Dermis microvascular lymphatic vessel endothelial cell (primary cell): ENCODE measurements at places on chromosomes 5 and 9. TPM values are rescaled to one million over a fixed set of nuclear protein-coding genes. Genes with fewer than 3 reads are reported as not detected.

Gene MYOZ3
- total RNA-seq = 0.13 and 0.25 TPM in 2 replicates

- peak; percentile 82 for DNase-seq
These were observed at the start of gene TOR4A for GRCh38 chr9:137277329-137278041. Gene TOR4A (plus strand): TSS chr9:137277726. CDS start chr9:137278690, 964 bp downstream.

- no peak for DNase-seq
These were observed 170.1 kb downstream of the ADAMTS12 start for GRCh38 chr5:33721491-33722200.

DNA sequence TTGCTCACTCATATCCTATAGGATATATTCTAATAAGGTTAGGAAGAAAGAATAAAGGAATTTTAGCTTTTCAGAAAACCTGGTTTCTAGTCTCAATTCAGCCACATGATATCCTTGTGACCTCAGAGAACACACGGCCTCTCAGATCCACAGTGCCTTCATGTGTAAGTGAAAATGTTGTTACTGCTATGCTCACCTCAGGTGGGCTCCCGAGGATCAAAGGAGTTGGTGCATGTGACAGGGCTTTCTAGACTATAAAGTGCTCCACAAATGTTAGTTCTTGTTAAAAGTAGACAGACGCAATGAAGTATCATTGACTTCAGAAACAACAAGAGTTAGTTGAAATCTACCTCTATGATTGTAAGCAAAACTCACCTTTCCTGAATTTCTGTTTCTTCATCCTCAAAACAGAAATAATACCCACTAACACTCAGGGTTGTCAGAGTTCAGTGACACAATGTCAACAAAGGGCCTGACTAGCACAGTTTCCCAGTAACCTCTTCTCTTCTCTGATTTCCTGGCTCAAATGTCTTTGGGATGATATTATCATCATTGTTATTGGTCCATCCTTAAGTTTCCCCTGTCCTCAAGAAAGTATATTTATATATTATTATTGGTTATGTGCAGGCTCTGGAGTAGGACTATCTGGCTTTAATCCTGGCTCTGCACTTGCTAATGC lies 36.0 kb upstream of the MAN2A1 start:
- no peak for DNase-seq

DNA sequence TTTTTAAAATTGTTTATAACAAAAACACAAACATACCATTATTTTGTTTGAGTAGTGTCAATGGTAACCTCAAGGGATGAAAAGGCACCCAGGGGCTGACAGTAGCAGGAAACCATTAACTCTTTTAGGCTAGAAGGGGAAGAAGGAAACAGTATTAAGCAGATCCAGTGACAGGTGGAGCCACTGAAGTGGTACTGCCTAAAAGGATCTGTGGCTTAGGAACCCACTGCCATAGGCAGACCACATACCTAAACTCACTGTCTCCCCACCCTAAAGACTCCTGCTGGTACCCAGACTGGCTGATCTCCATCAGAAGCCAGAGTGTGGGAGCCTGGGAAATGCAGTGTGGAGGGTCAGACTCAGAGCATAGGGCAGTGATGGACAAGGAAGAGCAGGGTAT lies 13.5 kb downstream of the RLN1 start:
- DNase-seq = no peak

GRCh38 chr9:89740722-89741121 lies 135.9 kb downstream of the GADD45G start:
- no peak for DNase-seq

DNA sequence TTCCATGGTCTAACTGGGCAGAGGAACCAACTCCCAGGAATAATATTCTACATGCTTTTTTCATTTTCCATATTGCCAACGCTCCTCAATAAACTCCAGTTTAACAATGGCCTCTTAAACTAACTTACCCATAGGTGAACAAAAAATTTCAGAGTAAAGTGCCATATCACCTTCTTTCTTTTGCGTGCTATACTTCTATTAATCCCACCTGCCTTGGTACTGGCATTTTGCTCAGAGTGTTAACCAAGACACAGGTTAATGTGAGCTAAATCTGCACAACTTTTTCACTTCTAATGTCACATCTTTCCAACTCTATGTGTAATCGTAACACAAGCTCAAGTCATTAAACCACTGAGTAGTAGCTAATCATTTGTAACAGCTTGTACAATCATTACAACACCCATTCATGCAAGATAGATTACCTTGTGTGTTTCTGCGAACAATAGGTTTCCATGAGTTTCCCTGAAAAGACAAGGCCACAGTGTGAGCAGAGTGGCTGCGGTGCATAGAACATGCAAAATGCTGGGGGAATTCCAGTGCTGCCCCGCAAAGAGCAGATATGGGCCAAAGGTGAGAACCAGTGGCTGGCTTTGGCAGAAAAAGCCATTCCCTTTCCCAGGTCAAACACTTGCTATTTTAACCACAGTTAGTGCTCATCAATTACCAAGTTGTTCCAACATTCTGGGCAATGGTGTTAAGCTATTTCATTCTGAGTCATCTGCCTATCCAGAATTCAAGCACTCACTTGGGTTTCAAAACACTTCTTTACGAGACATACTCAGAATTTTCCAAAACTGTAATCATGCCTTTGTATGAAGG lies 42.8 kb downstream of the TIMD4 start:
- no peak for DNase-seq

- peak; percentile 30 for DNase-seq
These were observed 25.7 kb upstream of the RFK start for GRCh38 chr9:76419782-76420380.

DNA sequence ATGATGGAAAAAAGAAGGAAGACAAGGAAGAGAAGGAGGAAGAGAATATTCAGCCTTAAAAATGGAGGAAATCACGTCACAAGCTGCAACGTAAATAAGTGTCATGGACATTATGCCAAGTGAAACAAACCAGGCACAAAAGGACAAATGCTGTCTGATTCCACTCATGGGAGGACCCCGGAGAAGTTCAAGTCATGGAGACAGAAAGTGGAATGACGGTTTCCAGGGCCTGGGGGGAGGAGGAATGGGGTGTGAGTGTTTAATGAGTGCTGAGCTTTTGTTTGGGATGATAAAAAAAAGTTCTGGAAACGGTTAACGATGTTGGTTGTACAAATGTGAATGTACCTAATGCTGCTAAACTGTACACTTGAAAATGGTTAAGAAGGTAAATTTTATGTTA lies 439.5 kb downstream of the GADD45G start:
- peak; percentile 1 for DNase-seq

DNA sequence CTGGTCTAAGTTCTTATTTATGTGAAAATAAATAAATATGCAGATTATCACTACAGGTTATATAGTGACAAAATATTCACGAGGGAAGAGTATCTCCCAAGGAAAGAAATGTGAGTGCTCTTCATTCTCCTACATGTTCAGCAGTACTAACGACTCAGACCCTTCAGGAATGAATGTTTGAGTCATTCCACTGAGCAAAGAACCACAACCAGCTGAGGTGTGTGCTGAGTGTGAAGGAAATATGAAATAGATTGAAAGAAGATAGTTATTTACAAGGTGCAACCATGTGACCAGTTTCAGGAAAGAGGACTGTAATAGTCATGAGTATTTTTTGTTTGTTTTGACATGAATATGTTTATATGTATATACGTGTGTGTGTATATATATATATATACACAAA lies 228.7 kb downstream of the TUSC1 start:
- no peak for DNase-seq

Gene BHMT2
- 3.1 and 6.2 TPM in 2 replicates for total RNA-seq

DNA sequence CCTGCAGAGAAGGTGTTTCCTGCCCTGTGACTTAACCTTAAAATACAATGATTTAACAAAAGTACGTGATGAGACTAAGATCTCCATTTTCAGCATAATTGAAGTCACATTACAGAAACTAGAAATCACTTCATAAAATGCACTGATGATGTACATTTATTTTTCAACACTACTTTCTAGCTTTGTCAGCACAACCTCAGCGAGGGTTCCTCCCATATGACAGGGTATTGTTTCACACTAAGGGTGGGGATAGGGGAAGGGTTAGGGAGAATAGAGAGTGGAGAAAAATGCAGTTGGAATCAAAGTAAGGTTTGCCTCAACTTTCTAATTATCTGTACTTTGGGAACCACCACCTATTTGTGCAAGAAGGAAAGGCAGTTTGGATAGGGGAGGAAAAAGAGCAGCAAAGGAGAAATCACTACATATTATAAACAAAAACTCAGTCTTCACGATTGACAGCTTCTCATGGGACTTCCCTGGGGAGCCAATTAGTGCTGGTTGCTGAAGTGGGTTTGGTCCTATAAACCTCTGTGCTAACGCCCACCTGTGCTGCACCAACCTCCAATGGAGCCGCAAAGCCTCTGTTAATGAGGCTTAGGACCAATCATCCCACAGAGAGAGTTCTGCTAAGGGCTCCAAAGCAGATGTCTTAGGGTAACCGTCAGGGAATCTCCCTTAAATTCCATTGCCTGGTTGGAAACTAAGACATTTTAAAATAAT lies 369.2 kb upstream of the PDE4D start:
- DNase-seq = no peak

GRCh38 chr9:35519692-35520363 lies 29.9 kb downstream of the RUSC2 start:
- no peak for DNase-seq

DNA sequence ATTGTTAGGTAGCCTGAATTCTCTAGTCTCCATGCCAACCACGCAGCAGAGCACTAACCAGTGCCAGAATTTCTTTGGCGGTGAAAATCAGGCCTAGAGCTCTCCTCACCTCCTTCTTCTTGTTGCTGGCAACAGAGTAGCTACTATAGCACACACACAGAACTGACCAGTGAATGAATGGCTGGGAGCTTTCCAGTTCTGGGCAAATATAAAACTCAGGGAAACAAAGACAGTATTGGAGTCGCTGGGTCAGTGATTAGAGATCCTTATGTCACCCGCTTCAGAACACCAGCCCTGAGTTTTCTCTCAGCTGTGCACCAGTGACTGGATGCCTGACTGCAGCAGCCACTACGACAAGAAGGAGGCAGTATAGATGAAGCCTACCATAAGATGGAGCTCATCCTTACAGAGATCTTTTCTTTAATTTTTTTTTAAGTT lies 26.9 kb upstream of the FEM1C start:
- DNase-seq = no peak

GRCh38 chr5:135162661-135163265 lies 128.7 kb upstream of the PITX1 start:
- DNase-seq = no peak

Gene ARSI
- total RNA-seq = under 0.01 TPM in 1 of 2 replicates, not detected in the other

DNA sequence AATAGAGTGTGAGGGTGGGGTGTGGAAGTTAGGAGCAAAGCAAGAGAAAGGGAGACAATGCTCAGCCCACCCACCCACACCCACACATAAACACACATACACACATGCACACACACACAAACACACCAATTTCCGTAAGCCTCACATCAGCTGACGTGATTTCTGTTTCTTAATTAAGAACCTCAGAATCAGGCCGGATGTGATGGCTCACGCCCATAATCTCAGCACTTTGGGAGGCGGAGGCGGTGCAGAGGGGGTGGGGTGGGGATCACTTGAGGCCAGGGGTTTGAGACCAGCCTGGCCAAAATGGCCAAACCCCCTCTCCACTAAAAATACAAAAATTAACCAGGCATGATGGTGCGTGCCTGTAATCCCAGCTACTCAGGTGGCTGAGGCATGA lies 26.4 kb upstream of the PIK3R1 start:
- DNase-seq = no peak

Gene RAB3C
- under 0.01 and 0.38 TPM in 2 replicates for total RNA-seq

DNA sequence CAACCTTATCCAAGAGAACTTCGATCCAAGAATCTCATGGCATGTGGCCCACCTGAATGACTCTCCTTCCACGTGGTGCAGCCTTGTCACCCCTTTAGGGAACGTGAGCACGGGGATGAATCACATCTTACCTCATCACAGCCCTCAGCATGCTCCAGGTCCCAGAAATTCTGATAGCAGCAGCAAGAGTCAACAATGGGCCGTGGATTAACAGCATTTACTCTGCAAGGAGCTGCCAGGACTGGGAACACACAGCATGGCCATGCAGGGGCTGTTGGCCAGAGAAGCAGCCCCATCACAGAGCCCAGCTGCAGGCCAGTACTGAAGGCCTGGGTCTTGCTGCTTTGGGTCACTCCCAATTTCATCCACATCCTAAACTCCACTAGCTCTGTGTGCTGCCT lies 150.4 kb downstream of the C5orf15 start:
- no peak for DNase-seq

- DNase-seq = no peak
These were observed 302.5 kb downstream of the MLLT3 start for GRCh38 chr9:20319641-20320337.

Gene NFIB
- 116 and 147 TPM in 2 replicates for total RNA-seq

DNA sequence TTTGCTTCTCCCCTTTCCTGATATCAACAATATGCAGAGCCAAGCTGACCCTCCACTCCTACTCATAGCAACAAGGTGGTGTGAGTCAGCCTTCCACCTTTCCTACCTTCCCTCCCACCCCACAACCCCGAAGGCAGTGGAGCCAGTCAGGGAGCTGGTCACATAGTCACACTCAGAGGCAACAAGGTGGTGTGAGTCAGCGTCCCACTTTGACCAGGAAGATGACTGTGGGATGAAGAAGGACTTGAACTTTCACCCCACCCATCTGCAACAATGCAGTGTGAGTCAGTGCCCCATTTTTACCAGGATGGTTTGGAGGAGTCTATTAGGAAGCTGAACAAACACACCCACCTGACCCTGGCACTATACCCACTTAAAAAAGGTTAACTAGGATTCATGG lies 30.1 kb upstream of the ZNF782 start:
- DNase-seq = no peak

Gene PDCD1LG2
- total RNA-seq = 0.51 and 0.77 TPM in 2 replicates

Gene SURF2
- total RNA-seq = 9.6 and 15.3 TPM in 2 replicates

- DNase-seq = peak; percentile 89
These were observed at the start of gene KCNN2 for GRCh38 chr5:114361724-114362196. Gene KCNN2 (plus strand): TSS chr5:114362070. CDS start chr5:114362140, 70 bp downstream.

GRCh38 chr5:77847814-77848290 lies 71.7 kb upstream of the TBCA start:
- DNase-seq = no peak

DNA sequence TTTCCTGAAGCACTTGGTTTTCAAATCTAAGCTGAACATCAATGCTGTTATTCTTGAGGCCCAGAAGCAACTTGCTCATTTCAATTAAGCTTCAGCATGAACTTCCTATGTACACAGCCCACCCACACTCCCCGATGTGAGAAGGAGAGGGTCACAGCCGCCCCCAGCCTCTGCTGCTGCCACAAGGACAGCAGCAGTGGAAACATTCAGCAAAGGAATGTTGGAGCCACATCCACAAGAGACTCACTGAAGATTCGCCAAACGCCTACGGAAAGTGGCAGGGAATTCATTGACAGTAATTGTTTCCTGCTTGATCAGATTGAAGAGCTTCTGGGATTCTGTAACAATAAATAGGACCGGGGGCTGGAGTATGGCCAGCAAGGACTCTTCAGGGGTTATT lies 2.9 kb downstream of the TGFBI start:
- no peak for DNase-seq

- no peak for DNase-seq
These were observed 5.8 kb upstream of the TERT start for GRCh38 chr5:1300581-1301083.

Gene SPRY4
- 4.4 and 4.5 TPM in 2 replicates for total RNA-seq

DNA sequence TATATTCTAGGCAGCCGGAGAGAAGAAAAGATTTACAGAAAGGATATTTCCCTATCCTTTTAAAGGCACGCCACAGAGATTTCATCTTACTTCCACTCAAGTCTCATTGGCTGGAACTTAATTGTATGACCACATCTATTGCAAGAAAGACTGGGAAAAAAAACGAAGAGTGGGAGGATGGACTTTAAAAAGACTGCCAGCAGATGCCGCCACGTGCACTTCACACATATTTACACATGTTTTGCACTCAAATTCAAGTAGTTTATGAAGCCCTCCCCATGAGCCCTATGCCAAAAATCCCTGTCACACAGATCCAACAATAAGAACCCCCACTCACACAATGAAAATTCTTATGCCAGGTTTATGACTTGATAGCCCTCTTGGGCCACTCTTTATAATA lies 138.5 kb upstream of the TYRP1 start:
- peak; percentile 13 for DNase-seq

- DNase-seq = no peak
These were observed 689 bp downstream of the CNTRL start for GRCh38 chr9:121075251-121076036.
